GM23248 (cell line): ENCODE measurements at places on chromosomes 6 and 20. TPM values are rescaled to one million over a fixed set of nuclear protein-coding genes. Genes with fewer than 3 reads are reported as not detected.

Gene CFB
- 3.4 and 3.9 TPM in 2 replicates for polyA plus RNA-seq

- no peak for DNase-seq
These were observed 33.9 kb upstream of the ULBP3 start for GRCh38 chr6:150102750-150103270.

DNA sequence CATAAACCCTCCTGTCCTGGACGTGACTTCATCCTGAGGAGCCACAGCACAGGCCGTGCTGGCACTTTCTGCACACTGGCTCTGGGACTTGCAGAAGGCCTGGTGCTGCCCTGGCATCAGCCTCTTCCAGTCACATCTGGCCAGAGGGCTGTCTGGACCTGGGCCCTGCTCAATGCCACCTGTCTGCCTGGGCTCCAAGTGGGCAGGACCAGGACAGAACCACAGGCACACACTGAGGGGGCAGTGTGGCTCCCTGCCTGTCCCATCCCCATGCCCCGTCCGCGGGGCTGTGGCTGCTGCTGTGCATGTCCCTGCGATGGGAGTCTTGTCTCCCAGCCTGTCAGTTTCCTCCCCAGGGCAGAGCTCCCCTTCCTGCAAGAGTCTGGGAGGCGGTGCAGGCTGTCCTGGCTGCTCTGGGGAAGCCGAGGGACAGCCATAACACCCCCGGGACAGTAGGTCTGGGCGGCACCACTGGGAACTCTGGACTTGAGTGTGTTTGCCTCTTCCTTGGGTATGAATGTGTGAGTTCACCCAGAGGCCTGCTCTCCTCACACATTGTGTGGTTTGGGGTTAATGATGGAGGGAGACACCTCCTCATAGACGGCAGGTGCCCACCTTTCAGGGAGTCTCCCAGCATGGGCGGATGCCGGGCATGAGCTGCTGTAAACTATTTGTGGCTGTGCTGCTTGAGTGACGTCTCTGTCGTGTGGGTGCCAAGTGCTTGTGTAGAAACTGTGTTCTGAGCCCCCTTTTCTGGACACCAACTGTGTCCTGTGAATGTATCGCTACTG, 22.0 kb upstream of the PYGB start:
- no peak for DNase-seq

Gene HFE
- 8.6 and 10.6 TPM in 2 replicates for polyA plus RNA-seq

GRCh38 chr6:4460586-4461475, 315.4 kb upstream of the CDYL start:
- DNase-seq: peak; percentile 72

DNA sequence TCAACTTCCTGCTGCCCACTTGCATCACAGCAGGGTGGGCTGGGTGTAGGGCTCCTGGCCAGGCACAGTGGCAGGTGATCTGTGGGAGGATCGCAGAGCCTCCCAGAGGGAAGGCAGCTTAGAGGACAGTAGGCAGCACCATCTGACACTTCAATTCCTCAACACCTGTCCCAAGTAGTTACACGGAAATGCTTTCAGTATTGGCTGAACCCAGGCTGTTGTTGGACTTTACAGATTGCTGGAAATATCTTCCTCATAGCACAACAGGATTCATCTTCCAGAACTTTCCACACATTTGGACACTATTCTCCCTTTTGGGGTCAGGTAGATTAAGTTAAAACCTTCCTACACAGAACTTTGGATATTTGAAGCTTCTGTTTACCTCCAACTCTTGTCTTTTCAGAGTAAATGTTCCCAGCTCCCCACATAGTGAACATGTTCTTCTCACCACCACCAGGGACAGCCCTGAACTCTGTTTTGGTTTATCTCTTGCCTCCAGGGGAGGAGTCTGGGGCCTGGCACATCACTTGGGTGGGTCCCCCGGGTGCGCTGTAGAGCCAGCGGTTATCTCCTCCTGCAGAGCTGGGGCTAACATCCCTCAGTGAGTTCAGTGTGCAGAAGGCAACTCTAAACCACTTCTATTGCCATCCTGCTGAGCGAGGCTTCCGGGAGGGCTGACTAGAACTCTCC, 3.5 kb upstream of the SLC22A2 start:
- no peak for DNase-seq

Gene SNPH
- polyA plus RNA-seq: 5.7 and 5.9 TPM in 2 replicates

- DNase-seq: peak; percentile 41
These were observed 13.3 kb upstream of the SGK1 start for GRCh38 chr6:134331256-134331655.

DNA sequence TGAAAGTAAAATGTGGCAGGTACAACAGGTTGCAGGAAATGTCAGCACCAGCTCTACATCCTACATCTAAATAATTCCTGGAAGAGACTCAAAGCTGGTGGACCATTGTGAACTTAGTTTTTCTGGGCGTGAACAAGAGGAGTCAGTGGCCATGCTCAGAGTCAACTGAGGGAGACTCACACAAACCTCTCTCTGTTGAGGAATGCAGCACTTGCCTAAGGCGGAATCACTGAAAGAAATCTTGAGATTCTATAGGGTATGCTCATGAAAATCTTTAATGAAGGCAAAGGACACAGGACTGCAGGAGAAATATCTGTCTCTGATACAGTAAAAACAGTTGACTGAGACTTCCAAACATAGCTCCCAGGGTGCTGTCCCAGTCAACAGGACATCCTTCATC, 22.5 kb downstream of the SLC17A4 start:
- no peak for DNase-seq

DNA sequence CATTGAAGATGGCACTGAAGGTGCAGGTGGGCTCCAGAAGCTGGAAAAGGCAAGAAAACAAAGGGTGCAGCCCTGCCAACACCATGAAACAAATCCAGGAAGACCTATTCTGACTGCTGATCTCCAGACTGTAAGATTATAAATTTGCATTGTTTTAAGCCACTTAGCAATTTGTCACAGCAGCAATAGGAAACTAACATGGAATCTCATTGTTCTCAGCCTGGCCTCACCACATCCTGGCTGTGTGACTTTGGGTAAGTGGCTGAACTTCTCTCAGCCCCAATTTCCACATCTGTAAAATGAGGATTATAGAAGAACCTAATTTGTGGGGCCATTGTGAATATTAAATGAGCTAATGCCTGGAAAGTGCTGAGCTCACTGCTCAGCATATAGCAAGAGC, 160.4 kb upstream of the MAFB start:
- no peak for DNase-seq

DNA sequence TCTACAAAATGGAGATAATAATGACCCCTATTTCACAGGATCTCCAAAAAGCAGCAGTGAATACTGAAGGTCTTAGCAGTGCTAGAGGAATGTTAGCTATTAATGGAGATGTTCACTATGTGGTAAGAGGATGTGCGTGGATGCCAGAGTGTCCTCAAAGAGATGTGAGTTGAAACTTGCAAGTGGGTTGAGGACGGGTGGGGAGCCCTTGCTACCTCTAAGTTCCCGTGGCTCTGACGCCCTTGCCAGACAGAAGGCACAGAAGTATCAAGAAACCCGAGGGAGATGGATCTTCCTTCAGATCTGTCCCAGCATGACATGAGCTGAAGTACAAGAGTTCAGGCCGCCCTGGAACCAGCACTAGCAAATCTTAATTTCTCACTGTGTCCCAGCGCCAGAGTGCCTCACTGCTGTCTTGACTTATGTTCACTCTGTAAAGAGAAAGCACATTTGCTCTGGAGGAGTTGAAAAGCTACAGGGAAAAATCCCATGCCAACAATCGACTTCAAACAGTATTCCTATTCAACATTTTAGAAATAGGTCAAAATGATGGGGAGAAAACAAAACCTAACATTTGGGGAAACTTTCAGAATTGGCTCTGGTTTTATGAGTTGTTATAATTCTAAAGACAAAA, 59.5 kb downstream of the FYN start:
- DNase-seq: peak; percentile 57

GRCh38 chr6:132126150-132126549, 175.0 kb upstream of the CCN2 start:
- no peak for DNase-seq

DNA sequence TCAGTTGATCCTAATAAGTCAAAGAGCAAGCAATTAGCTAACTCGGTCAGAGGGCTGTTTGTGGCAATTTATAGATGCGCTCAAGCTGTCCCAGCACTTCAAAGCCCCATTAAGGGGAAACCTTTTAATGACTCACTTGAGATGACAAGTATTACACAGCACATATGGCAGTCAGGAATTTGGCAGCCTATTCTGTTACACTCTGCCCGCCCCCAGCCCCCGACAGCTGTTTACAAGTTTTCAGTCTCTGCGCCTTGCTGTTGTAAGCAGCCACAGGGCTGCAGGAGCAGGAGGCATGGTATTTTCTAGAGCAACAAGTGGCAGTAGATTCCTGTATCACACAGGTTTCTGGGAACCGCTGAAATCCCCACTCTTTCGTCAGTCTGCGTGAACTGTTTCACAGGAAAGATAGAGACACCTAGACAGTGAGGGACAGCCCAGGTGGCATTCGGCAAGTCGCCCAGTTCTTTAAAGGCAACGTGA, 263.0 kb downstream of the FOXC1 start:
- DNase-seq: peak; percentile 61

DNA sequence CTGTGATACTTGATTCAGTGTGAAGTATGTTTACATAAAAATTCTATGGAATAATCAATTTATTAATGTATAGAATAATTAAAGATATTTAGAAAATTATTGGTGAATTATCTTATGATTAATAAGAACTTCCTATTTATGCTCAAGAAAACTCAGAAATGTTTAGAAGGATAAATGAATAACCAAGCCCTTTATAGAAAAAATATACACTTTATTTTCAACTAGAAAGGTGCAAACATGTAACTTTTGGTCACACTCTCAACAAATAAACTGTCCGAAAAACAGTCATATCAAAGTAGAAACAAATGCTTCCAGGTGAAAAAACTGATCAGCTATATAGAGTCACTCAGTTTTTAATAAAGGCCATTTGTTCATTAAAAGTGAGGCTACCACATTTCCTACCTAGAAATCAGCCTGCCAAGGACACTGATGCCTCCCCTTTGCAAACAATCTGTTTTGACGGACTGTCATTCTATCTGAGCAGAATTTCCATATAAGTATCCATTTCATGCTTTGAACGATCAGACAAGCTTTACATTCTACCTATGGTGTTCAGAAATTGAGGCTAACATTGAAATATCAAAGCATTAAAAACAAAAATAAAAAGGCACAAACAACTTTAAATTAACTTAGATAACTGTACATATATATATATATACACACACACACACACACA, 3.0 kb downstream of the CCN2 start:
- DNase-seq: peak; percentile 48

DNA sequence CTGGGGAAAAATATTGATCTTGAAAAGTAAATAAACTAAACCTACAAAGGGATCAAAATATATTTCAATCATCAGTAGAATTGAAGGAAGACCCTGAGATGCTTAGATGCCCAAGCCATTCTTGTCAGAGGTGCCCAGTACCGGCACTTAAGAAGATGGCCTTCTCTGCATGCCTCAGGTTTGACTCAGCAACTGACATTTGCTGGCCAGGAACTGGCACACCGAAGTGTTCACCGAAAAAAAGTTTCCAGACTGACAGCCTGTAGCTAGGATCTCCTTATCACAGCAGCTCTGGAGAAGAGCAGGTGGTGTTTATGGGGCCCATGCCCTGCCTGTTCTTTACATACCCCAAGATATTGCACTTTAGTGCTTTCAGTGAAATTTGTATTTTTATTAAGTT, 203.2 kb downstream of the MOXD1 start:
- peak; percentile 64 for DNase-seq

- DNase-seq: peak; percentile 87
These were observed 18.7 kb downstream of the FAM50B start for GRCh38 chr6:3867641-3868502.

DNA sequence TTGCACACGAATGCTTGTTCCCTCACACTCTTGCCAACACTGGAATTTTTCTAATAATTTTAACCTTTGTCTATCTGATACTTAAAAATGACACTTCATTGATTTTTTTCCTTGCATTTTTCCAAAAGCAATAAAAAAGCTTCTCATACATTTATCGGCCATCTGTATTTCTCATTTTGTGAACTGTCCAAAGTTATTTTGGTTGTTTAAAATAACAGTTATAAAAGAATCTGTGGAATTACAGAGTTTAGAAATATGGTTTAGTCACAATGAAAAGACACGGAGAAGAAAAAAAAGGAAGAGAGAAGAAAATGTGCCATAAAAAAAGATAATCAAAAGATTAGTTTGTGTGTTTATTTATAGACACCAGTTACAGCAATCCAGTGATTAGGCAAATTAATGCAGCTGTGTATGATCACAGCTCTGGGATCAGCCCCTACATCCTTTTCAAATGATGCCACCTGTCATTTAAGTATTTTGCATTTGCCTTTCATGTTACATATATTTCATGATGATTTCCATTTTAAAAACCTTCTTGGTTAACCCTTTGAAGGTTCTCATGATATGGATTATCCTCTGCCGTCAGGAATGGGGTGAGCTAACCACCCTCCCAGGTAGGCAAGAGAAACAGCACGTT, 171.7 kb downstream of the BACH2 start:
- no peak for DNase-seq

DNA sequence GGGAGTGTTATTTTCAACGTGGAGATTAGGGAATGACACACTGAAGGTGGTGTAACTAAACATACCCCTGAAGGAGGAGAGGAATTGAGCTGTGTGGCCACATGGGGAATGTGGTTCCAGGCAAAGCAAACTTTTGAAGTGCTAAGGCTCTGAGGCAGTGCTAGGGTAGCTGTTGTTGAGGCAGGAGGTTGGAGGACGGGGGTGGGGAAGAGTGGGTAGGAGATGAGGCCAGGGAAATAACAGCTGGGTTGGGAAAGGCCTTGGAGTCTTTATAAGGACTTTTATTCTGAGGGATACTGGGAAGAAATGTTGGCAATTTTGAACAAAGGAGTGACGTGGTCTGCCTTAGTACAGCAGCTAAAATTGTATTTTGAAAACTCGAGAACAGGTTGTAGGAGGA, 13.0 kb downstream of the RPRD1B start:
- DNase-seq: no peak

DNA sequence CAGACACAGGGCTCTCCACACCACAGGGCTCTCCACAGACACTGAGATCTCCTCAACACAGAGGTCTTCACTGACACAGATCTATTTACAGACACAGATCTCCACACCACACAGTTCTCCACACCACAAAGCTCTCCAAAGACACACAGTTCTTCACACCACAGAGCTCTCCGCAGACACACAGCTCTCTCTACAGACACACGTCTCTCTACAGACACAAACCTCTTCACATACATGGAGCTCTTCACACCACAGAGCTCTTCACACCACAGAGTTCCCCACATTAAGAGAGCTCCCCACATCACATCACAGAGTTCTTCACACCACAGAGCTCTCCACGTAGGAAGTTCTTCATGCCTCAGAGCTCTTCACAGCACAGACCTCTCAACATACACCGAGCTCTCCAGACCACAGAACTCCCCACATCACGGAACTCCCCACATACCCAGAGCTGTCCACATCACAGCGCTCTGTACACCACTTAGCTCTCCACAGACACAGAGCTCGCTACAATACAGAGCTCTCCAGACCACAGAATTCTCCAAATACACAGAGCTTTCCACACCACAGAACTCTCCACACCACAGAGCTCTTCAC, 53.9 kb downstream of the ERMARD start:
- DNase-seq: no peak

- DNase-seq: peak; percentile 29
These were observed 192.2 kb downstream of the TPBG start for GRCh38 chr6:82555801-82556200.

Gene VNN1
- 0.52 and 0.61 TPM in 2 replicates for polyA plus RNA-seq
